ENCODE measurements at places on chromosomes 7 and 10. TPM values are rescaled to one million over a fixed set of nuclear protein-coding genes. Genes with fewer than 3 reads are reported as not detected.

The OPN4 gene
- not detected for total RNA-seq

The CYP2E1 gene
- 1.5 TPM for total RNA-seq

The CTBP2 gene
- 66.3 TPM for total RNA-seq

The LDB3 gene
- total RNA-seq = 33.4 TPM

The MMP21 gene
- total RNA-seq = 0.48 TPM

The MRLN gene
- total RNA-seq = 0.35 TPM

The RBP3 gene
- total RNA-seq = not detected

DNA sequence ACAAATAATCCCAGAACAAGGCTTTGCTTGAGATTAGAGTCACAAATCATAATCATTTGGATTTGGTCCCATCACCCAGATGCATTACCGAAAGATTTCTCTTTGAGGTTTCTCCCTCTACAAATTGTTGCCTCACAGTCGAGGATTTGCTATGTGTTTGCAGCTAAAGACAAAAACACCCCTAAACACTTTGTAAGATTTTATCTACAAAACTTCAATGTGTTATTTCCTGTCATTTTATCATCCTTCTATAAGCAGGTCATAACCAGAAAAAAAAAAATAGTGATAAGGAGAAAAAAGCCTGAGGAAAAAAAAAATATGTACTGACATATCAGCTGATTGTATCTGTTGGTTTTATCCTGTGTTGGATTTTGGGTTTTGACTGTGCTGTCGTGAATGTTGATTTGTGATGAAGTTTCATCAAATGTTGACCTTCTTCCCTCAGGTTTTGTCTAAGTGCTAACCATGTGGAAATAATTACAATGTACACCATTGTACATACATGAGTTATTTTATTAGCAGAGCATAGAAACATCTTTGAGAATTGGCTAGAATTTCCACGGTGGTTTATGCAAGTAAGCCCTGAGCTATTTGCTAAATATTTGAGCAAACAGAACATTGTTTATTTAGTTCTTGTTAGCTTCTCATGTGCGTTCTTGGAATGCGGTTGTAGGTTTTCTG, 274.4 kb downstream of the NEBL start:
- no peaks in the 10 kb centered on the region for H3K4me1 ChIP-seq
- H3K27ac ChIP-seq = peak overlapping the region; percentile 81
- H3K4me3 ChIP-seq = no peak overlapping the region
- DNase-seq = no peak
- H3K36me3 ChIP-seq = no peaks in the 10 kb centered on the region

- no peaks in the 10 kb centered on the region for H3K4me1 ChIP-seq
- DNase-seq = no peak
- no peaks in the 10 kb centered on the region for H3K36me3 ChIP-seq
- H3K27ac ChIP-seq = peak overlapping the region; percentile 50
Measured at GRCh38 chr10:63217120-63217605, 84.0 kb downstream of the NRBF2 start.

GRCh38 chr7:141920281-141920680, 4.1 kb downstream of the OR9A4 start:
- no peaks in the 10 kb centered on the region for H3K36me3 ChIP-seq
- H3K4me3 ChIP-seq = no peak overlapping the region
- no peaks in the 10 kb centered on the region for H3K27me3 ChIP-seq
- no peaks in the 10 kb centered on the region for H3K4me1 ChIP-seq
- H3K27ac ChIP-seq = no peak overlapping the region

DNA sequence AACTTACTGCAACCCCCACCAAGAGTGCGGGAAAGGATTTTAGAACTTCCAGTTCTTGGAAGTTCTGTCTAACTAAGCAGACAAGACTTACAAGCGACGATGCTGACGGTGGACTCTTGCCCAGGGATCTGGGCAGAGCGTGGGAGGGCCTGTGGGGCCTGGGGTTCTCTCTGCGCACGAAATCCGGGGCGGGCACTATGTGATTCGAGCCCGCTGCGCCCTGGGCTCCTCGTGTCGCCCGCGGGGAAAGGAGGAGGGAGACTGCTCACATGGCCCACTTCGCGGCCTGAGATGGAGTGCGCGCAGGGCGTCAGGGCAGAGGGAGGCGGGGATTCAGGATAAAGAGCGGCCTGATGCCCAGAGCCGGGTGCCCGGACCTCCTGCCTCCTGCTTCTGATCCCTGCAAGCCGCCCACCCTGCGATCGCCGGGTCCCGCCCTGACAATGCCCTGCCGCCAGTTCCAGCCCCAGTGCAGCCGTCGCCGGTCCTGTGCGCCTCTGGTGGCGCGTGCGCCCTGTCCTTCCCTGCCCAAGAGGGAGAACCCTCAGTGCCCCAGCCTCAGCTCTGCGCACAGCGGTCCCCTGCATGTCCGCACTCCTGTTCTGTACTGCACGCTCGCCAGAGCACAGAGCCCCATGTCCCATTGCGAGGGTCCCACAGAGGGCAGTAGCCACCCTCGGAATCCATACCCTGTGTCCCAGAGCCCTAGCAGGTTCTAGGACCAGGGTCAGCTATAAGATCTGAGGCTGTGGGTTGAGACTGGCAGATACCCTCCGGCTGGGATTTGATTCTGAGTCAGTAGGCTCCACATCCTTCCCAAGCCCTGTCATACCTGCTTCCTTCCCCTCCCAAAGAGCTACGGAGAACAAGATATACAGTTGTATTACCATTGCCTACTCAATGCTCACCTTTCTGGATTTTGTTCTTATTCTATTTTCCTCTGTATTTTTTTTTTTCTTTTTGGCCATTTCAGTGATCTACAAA, 99.4 kb upstream of the TMEM106B start:
- H3K4me1 ChIP-seq = peaks cover 5% of the 10 kb centered on the region
- peak; percentile 17 for DNase-seq
- H3K36me3 ChIP-seq = no peaks in the 10 kb centered on the region
- no peaks in the 10 kb centered on the region for H3K27me3 ChIP-seq
- H3K4me3 ChIP-seq = peak overlapping the region; percentile 4
- peak overlapping the region; percentile 54 for H3K27ac ChIP-seq

GRCh38 chr7:7664291-7664690, 23.7 kb downstream of the UMAD1 start:
- H3K27ac ChIP-seq = no peak overlapping the region
- no peaks in the 10 kb centered on the region for H3K36me3 ChIP-seq
- no peak for DNase-seq
- H3K27me3 ChIP-seq = no peaks in the 10 kb centered on the region
- no peaks in the 10 kb centered on the region for H3K4me1 ChIP-seq

GRCh38 chr10:130015075-130015695, 51.1 kb upstream of the EBF3 start:
- no peaks in the 10 kb centered on the region for H3K36me3 ChIP-seq
- no peak overlapping the region for H3K4me3 ChIP-seq
- no peak for DNase-seq

DNA sequence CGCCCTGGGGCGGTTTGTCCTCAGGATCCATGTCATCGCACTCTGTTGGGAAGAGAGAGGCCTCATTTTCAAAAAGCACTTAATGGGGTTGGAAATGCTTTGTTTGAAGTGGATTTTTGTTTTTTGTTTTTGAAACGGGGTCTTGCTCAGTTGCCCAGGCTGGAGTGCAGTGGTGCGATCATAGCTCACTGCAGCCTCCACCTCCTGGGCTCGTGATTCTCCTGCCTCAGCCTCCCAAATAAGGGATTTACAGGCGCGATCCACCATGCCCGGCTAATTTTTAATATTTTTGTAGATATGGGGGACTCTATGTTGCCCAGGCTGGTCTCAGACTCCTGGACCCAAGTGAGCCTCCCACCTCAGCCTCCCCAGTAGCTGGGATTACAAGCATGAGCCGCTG, 735 bp downstream of the FKBP6 start:
- H3K36me3 ChIP-seq = no peaks in the 10 kb centered on the region
- H3K4me3 ChIP-seq = no peak overlapping the region
- H3K27ac ChIP-seq = no peak overlapping the region
- H3K4me1 ChIP-seq = no peaks in the 10 kb centered on the region

- DNase-seq = no peak
- no peaks in the 10 kb centered on the region for H3K36me3 ChIP-seq
- H3K27ac ChIP-seq = no peak overlapping the region
- H3K4me1 ChIP-seq = no peaks in the 10 kb centered on the region
Measured at GRCh38 chr7:27433581-27433980, 191.0 kb downstream of the EVX1 start.

GRCh38 chr7:7639847-7640220, 718 bp upstream of the UMAD1 start:
- no peaks in the 10 kb centered on the region for H3K4me1 ChIP-seq

- H3K27ac ChIP-seq = no peak overlapping the region
- DNase-seq = no peak
- no peaks in the 10 kb centered on the region for H3K27me3 ChIP-seq
- no peaks in the 10 kb centered on the region for H3K36me3 ChIP-seq
Measured at GRCh38 chr7:727806-728460, 852 bp upstream of the PRKAR1B start.

DNA sequence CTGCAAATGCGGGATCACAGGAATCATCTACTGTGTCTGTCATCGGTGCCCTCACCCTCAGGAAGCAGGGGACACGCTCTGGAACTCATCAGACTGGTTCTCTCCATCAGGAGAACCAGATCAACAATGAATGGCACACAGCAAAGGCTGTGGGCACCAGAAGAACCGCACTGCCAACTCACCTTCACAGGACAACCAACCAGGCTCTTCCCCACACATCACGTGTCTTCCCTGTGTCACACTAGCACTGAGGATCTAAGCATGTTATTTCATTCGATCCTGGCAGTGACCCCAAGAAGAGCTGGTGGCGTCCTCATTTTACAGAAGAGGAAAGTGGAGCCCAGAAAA, 106.1 kb downstream of the TNS3 start:
- peak overlapping the region; percentile 75 for H3K27ac ChIP-seq
- no peak overlapping the region for H3K4me3 ChIP-seq
- no peaks in the 10 kb centered on the region for H3K36me3 ChIP-seq
